ENCODE measurements at places on chromosomes 2 and 18.

- DNase-seq = no peak
Observed at GRCh38 chr2:127154396-127154795, 47.4 kb upstream of the BIN1 start.

DNA sequence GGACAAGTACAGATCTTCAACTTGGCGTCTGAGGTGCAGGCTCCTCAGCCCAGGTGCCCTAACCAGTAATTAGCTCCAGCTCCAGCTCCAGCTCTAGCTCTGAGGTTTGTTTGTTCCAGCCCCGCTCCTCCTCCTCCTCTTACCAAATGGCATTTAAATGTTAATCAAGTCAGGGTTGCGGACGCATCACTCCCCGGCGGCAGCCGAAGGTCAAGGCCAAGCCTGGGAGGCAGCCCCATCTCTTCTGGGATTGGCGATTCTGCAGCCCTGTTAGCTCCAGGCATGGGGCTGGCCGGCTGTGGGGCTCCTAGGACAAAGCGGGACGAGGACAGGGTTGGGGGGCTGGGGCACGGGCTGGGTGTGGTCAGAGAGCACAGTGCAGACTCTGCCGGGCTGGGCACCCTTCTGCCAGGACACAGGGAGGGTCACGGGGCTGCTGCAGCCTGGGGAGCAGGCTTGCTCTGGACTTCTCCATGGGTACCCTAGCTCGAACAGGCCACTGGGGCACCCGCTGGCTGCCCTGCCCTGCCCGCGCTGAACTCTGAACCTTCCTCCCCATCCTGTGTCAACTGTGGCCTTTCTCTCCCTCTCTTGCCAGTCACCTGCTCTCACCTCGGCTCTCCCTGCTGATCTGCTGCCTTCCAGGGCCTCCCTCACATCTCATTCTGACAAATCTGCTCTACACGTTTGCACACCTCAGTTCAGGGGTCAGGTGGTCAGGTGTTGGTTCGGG lies 203.3 kb downstream of the CELF4 start:
- DNase-seq = no peak

GRCh38 chr18:68623342-68623741 lies 91.6 kb downstream of the TMX3 start:
- peak; percentile 77 for DNase-seq

DNA sequence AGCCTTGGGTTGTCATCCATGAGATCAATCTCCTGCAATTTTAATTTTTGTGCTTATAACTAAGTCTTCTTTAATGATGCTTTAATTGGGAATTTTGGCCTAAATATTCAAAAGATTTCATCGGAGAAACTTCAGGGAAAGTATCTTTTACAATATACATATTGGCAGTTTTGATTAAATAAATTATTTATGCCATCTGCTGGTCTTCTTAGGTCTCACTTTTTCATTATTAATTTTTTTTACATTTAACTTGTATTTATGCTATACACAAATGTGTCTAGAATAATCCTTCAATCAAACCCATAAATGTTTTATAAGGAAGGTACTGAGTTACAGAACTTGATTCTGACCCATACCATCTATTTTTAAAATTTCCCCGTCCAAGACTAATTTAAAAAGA lies 95.1 kb upstream of the XPO1 start:
- no peak for DNase-seq

DNA sequence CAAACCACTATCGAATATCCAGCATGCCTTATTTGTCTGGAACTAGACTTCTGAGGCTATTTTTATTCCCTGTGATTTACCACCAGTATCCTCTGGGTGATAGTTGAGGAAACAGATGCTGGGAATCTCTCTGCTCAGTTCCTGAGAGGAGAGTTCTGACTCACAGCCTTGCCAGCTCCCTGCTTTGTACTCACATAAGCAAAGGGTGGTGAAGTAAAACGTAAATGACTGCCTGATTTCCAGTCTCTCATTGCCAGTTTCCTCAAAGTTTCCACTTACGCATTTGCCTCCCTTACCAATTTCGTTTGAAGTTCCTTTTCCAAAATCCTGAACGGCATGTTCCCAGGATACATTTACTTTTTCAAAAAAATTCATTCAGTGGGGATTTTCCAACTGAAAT lies 69.2 kb upstream of the HNRNPA3 start:
- DNase-seq = peak; percentile 58

GRCh38 chr2:240051697-240052096 lies 1.6 kb downstream of the OR6B3 start:
- DNase-seq = no peak

DNA sequence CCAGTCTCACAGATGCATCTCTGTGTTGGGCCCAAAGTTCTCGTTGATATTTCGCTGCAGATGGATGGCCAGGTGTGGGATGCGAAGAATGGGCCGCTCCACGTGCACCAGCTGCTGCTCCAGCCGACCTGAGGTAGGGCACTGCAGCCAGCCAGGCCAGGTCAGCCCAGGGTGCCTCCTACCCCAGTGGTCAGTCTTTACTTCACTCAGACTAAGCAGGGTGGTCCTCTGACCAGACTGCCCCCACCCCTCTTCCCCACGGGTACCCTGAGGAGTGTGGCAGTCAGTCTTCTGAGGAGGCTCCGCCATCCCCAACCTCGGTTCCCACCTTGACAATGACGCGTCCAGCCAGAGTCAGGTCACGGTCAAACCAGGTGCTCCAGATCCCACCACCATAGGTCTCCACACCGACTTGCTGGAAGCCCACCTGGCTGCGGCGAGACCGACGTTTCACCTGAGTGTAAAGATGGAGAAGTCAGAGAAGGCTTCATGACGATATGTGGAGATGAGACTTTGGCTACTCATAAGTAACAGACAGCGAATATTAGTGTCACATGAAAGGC lies 1.7 kb downstream of the DNPEP start:
- DNase-seq = no peak

DNA sequence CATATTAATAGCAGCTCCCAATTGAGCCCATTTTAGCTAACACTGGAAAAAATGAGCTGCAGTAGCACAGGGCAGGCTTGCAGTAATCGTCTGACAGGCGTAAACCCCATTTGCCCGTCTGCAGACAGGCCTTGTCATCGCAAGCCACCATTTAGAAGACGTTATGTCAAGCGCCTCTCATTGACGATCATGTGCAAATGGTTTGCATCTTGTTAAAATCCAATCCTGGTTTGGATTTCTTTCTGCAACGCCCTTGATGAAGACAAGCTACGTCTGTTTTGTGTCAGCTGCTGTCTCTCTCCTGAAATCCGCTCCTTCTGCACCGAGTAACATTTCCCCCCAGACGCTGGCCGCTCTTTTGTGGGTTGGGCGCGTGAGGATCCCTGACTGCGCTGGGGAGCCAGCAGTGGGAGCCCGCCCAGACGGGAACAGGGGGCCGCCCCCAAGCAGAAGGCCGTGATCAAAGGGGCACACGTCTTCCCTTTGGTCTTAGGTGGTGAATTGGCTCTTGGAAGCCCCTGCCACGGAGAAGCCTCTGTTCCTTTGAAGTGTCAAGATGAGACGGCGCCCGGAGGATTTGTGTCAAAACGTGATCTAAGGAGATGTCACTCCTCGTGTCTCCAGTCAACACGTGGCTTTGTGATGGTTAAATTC lies 84.2 kb upstream of the GPC1 start:
- no peak for DNase-seq

- DNase-seq = no peak
Observed at GRCh38 chr2:168290391-168290790, 43.0 kb upstream of the STK39 start.

GRCh38 chr2:23924589-23925359 lies 2.1 kb downstream of the ATAD2B start:
- DNase-seq = peak; percentile 29

- DNase-seq = no peak
Observed at GRCh38 chr2:144374163-144374661, 145.7 kb downstream of the ZEB2 start.

DNA sequence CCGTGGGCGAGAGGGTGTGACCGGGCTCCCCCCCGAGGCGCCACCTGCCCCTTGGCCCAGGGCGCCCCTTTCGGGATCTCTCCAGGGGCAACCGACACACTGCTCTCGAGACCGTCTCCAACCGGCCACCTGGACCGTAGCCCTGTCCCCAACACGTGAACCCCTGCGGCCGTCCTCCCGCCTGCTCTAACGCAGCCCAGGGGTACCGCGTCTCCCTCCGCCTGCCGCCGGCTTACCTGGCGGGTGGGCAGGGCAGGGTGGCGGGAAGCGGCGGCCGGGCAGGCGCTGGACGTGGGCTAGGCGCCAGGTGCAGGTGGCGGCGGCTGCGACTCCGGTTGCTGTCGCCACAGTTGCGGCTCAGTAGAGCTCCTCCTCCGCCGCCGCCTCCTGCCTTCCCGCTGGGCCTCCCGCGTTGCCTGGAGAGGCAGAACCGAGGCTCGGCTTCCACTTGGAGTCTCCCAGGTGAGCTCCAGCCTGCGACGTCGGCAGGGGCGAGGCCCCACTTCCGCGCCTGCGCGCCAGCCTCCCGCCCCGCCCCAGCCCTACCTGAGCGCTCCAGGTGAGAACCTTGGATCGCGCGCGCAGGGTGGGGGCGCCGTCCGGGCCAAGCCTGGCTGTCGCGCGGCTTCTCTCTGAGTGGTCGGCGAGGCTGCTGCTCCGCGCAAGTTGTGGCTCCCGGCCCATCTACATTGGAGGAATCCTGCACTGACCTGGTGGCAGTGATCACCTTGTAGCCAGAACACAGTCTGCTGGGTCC lies at the start of gene GALNT3:
TSS of gene GALNT3 (minus strand) at position 469 of the 757 bp plus-strand sequence. CDS start 23,547 bp downstream, outside the sequence.
- peak; percentile 47 for DNase-seq

GRCh38 chr2:135190799-135191198 lies 138.7 kb downstream of the RAB3GAP1 start:
- no peak for DNase-seq

DNA sequence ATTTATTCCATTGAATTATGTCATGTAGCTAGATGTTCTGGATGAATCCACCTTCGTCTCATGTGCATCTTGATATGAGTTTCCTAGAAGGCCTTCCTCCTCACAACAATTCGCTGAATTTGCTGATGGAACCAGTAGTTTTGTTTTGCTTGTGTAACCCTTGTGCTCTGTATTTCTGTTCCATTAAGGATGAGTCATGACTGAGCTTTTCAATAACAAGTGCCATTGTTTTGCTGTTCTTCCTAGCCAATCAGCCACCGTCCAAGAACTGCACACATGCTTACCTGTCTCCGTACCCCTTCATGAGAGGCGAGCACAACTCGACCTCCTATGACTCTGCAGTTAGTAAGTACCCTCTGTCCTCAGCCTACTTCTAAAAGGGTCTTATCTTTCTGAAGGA lies 2.3 kb downstream of the TMEM182 start:
- DNase-seq = no peak

DNA sequence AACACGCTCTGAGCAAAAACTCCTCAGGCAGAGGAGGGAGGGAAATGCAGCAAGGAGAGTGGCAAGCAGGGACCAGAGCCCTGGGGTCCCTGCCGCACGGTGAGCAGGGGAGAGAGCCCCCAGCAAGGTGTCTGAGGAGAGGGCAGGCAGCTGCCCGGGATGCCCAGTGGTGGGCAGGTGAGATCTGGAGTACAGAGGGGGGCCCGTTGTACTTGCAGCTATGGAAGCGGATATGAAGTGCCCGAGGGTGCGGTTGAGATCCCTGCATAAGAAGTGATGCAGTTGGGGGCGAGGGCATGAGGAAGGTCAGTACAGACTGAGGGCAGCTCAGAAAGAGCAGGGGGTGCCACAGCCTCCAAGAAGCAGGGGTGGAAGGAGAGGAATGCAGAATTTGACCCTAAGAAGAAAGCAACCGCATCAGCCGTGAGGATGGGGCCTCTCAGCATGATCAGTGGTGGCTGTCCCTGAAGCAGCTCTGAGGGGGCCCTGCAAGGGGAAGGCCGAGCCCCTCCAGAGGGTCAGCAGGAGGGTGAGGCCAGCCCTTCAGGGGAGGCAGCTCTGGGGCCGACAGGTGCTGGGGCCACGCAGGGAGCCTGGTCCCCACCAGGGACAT lies 29.4 kb downstream of the MTERF4 start:
- no peak for DNase-seq

GRCh38 chr2:96913398-96914202 lies 43.7 kb upstream of the SEMA4C start:
- no peak for DNase-seq

- no peak for DNase-seq
Observed at GRCh38 chr2:23547725-23548124, 162.7 kb downstream of the KLHL29 start.

GRCh38 chr18:49476664-49477411 lies 10.2 kb downstream of the C18orf32 start:
- DNase-seq = no peak

DNA sequence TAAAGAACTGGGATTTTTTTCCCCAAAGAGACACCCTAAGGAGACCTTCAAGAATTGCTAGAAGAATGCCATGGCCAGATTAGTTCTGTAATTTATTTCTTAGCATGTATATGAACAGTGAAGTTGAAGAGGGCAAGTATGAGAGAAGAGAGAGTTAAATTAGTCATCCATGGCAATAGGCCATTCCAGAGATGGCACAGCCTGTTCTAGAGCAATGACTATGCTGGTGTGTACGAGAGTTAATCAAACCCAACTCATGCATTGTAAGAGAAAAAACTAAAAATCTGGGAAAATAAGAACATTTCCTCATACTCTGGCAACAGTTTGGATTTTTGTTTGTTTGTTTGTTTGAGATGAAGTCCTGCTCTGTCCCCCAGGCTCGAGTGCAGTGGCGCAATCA lies 112.1 kb upstream of the PIK3C3 start:
- DNase-seq = no peak

- DNase-seq = no peak
Observed at GRCh38 chr2:218754201-218754600, 27.7 kb upstream of the CYP27A1 start.

DNA sequence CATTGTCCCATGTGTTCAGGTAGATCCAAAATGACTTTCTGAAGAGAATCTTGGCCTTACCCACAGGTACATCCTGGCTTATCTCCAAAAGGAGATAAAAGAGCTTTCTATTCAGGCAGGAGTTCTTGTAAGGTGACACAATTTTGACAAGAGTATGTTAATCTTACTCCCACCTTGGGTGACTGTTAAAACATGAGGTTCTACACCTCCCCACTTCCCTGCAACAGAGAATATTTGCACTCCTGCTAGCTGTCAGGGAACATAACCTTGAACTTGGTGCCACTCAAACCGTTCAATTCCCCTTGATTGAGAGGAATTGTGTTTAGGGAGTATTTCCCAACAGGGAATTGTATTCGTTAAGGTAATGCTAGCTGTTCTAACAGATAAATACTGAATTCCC lies 372.5 kb upstream of the KLHL29 start:
- DNase-seq = no peak

- DNase-seq = no peak
Observed at GRCh38 chr18:8744038-8744437, 38.7 kb downstream of the MTCL1 start.

DNA sequence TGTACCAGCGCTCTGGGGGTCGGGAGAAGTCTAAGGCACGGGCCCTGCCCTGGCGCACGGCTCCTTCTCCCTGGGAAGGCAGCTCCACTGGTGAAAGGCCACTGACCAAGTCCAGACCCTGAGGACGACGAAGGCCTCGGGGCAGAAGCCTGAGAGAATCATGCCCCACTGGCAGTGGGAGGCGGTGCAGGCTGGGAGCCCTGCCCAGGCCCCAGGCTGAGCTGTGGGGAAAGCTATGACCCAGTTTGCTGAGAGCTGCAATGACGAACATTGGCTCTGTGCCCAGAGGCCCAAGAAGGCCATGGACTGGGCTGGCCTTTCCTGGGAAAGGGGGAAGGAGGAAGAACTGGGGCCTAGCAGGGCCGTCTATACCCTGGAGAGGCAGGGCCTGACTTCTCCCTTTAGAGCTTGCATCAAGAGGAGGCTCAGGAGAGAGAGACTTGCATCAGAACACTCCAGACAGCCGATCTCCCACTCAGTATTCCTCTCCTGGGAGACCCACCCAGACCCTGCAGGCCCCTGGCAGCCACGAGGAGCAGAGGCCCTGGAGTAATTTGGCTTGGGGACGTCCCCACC lies 32.9 kb downstream of the HS1BP3 start:
- peak; percentile 72 for DNase-seq

All from NCI-H82 (cell line).